HFFc6 (cell line): ENCODE measurements at places on chromosomes 1 and 21.

DNA sequence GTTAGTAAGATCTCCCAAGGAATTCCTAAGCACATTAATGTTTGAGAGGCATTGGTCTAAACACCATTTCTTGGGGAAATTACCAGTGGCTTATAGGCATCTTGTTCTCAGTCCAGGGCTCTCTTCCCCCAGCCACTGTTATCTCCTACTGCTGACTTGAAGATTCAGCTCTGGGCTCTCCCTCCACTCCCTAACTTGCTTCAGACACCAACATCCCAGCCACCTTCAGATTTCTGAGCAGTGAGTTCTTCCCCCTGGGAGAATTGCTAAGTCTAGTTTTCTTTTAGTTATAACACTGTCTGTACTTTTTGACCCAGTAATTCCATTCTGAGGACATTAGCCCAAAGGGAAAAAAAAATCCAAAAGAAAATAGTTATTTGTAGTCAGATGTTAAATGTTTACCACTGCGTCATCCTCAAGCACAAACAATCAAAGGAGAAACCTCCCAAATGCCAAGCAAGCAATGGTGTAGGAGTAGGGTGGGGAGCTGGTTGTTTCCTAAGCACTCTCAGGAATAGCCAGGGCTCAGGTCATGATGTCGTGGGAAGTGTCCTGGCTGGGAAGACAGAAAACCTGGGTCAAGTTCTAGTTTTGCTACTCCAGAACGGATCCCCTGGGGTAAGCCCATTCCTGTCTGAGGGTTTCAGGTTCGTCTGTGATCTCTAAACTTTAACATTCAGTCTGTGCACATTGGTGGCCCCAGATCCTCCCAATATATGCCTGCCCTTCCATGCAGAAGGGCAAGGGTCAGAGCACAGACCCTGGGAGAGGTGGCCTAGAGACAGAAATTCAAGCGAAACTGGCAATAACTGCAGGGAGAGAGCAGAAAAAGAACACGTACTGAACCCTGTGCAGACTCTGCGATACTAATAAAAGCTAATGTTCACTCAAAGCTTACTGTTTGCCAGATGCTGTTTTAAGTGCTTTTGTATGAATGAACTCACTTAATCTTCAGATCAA is 191.1 kb upstream of the FGGY start:
- no peak for DNase-seq

DNA sequence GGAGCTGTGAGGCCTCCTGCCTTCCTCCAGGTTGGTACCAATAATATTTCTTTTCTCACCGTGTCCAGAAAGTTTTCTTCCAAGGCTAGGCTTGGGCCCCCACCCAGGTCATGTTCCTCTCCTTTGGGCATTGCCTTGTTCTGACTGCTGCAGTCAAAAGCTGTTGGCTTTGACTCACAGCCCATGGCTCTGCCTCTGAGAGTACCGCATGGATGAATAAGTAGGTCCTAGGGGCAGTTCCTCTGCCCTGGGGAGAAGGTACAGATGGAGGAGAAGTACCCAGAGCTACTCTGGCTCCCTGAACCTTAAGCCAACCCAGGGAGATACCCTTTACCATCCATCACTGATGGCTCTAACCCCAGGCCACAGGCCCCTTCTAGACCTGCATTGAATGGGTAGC is 115.0 kb downstream of the NAV1 start:
- no peak for DNase-seq

- no peak for DNase-seq
These were observed 16.1 kb upstream of the GSTM4 start for GRCh38 chr1:109639841-109640184.

- no peak for DNase-seq
These were observed 81.0 kb upstream of the PLD5 start for GRCh38 chr1:242605521-242605920.

GRCh38 chr1:170560681-170561285 is 28.8 kb downstream of the GORAB start:
- no peak for DNase-seq

DNA sequence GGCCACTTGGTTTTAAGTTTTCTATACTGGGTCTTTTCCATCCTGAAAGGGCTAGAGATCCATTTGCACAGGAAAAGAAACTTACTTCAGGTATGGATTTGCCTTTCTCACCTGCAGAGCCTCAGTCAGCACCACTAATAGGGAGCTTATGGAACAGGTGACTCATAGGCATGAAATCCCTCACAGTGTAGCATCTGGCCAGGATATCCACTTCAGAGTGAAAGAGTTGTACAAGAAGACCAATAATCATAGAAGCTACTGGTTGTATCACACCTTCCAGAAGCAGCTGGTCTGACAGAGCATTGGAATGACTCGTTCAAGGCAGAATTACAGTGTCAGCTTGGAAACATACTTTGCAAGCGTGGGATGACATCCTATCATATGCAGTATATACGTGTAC is 26.3 kb upstream of the SYT14 start:
- DNase-seq: no peak

DNA sequence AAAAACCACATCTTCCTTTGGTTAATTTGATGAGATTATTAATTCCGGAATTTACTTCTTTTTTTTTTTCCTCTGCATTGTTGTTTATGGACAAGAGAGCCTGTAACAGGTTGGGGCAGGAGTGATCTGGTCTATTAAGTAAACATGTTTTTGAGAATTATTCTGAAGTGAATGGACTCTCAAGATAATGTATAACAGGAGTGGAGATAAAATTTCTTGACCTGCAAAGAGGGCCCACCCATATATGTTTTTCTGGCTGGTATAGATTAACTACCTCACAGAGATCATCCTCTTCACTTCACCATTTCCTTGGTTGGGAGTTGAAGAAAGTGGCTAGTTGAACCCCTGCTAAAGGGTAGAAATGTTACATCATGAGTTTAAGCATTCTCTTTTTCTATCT is 10.7 kb downstream of the DDI2 start:
- DNase-seq: no peak
